ENCODE measurements at places on chromosomes 16 and 17.
A peak's percentile ranks its signal among the peaks of the same experiment; 100 is the strongest.

DNA sequence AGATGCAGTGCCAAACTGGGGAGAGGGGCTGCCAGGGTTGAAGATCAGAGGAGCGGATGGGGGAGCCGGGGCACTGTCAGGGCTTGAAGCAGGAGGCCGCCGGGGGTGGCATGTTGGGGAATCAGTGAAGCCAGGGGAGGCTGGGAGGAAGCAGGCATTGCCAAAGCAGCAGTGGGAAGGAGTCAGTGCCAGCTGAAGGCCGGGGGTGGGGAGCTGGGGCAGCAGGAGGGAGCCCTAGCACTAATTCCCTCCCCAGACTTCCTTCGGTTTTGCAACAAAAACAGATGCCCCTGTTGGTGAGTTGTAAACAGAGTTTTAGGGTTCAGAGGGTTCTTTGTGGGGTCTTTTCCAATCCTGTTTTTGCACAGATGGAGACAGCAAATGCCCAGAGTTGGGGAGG lies 10.9 kb upstream of the TAC4 start:
- DNase-seq: no peak

GRCh38 chr17:15122857-15123256 lies 142.3 kb downstream of the PMP22 start:
- no peak for DNase-seq

DNA sequence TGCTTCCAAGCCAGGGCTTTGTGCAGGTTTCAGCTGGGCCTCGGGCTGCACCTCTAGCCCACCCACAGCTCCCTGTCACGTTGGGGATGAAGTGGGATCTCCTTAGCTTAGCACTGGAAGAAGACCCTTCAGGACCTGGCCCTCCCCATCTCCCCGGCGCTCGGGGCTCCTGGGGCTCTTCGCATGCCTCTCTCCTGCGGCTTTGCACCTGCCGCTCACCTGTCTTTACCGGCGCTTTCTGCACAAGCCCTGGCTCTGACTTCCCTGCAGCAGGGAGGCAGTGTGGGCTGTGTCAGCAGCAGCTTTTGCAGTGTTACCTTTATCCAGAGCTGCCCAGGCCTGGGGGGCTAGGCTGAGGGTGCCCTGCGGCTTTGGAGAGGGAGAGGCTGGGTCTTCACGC lies 52.3 kb downstream of the NT5M start:
- DNase-seq: no peak

- DNase-seq: no peak
These were observed 31.2 kb downstream of the PIK3R5 start for GRCh38 chr17:8934346-8934745.

- no peak for DNase-seq
These were observed 6.7 kb downstream of the NUPR1 start for GRCh38 chr16:28531777-28532744.

GRCh38 chr16:4566144-4566543 lies 10.0 kb downstream of the C16orf96 start:
- DNase-seq: no peak

- DNase-seq: no peak
These were observed 170.8 kb upstream of the RBFOX1 start for GRCh38 chr16:7161891-7162290.

DNA sequence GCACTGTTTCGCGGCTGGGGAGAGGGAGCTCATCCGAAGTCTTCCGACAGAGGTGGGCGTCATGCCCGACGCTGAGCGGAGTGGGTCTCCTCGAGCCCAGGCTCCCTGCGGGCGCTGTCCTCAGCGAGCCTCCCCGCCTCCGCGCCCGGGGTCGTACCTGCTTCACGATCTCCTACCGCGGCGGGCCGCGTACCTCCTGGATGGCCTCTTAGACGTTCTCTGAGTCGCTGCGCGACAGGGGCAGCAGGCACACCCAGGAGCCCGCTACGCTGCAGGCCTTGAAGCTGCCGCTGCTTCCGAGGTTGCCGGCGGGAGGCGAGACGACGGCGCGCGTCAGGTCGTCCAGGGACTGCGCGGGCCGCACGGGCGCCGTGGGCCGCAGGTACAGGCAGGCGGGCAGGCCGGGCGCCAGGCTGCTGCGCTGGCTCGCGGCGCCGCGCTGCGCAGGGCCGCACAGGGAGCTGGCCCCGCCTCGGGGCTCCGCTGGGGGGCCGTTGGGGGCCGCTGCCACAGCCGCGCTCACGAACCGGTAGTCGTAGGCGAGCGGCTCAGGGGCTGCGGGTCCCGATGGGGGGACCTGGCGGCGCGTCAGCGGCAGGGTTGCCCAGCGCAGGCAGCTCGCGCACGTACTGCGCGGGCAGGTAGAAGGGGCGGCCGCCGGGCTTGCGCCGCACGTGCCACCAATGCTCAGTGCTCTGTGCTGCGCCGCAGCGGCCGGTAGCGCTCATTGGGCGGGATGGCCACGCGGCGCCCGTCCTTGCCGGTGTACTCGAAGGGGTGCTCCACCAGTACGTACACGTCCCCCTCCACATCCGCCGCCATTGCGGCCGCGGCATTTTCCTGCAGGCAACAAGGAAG lies 116.4 kb upstream of the SMURF2 start:
- DNase-seq: no peak

GRCh38 chr17:75411328-75412067 lies 6.0 kb upstream of the GRB2 start:
- DNase-seq: no peak

DNA sequence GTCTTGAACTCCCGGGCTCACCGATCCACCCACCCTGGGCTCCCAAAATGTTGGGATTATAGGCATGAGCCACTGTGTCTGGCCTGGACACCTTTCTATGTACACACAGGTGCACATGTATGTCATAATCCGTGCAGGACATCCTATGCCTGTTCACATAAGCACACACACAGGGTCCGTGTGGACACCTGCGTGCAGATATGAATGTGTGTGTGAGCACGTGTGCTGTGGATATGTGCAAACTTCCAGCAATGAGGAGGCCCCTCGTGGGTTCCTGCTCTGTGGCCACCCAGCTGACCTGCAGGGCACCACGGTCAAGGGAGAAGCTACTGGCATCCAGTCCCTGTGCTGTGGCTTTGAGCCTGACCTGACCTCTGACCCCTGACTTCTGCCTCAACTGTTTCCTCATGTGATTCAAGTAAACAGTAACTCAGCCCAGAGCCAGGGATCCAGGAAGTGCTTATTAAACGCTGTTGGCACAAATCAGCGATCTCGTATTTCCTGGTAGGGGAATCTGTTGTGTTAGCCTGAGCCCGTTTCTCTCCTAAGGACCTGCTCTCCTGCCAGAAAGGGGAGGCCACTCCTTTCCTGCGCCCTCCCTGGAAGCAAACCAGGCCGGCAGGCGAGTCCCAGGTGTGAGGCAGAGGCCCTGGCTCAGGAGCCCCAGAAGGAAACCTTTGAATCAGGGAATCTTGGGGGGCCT lies 6.5 kb downstream of the CPNE7 start:
- DNase-seq: no peak

DNA sequence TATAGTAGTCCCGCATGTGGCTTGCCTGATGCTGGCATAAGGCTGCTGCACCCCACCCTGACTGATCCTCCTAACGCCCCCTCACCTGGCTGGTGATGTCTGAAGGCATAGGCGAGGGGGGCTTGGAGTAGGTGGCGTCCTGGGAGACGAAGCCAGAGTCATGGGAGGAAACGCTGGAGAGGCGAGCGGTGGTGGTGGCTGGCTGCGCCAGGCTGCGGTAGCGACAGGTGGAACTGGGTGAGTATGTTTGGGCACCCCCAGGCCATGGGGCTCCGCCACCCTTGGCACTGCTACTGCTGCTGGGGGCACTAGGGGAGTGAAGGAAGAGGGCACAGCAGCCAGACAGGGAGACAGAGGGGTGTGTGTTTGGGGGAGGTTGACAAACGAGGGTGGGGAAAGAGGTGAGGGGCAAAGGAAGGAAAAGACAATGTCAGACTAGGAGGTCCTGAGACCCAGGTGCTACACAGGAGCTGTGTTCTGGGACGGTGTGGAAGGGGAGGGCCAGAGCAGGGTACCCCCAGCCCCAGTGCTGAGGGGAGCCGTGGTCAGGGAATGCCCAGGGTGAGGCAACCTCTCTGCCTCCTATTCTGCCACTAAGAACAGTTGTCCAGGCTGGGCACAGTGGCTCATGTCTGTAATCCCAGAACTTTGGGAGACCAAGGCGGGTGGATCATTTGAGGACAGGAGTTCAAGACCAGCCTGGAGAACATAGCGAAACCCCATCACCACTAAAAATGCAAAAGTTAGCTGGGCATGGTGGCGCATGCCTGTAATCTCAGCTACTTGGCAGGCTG lies 11.4 kb downstream of the MTSS2 start:
- no peak for DNase-seq

GRCh38 chr16:2799205-2799858 lies 1.1 kb downstream of the PRSS41 start:
- DNase-seq: no peak

DNA sequence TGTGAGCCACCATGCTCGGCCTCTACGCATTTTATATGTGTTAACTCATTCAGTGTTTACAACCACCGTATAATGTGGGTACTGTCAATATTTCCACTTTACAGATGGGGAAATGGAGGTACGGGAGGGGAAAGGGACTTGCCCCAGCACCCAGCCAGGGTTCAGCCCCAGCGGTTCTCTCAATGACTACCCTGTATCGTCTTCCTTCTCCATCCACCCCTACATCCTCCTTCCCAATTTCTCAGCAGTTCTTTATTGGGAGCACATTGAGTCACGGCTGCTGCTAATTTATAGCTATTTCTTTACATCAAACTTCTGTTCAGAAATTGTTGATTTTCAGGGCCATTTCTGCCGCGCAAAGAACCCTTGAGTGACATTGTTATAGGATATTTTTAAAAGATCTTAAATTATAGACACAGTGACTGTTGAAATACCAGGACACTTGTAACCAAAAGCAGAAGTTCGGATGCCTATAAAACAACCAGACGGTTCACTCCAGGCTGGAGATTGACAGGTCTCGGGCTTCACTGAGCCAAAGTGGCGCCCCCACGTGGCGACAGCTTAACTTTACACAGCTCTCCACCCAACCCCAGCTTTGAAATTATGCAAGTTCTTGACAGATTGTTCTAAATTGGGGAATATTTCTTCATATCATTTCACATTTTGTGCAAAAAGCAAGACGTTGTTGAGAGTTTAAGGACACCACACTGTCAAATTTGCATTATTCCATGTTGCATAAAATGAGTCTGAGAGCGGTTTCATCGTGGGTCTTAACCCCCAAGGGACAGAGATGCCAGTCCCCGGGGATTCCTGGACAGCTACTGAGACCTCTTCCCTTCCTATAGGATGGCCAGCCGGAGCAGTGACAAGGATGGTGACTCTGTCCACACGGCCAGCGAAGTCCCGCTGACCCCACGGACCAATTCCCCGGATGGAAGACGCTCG lies 11.8 kb downstream of the SYT17 start:
- DNase-seq: no peak

DNA sequence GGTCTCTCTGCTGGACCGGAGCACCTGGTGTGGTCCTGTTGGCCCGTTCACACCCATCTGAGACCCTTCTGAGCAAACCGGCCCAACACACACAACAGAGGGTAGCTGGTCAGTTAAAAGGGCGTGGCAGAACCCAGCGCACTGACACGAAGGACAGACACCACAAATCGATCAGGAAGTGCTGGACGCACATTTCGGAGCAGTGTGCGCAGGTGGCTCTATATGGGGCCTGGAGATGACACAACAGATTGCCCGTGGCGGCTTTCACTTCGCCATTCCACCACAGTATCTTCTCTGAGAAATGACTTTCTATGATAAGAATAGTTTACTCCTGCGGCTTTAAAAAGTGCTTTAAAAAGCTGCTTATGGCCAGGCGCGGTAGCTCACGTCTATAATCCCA lies 12.5 kb downstream of the CCDC57 start:
- DNase-seq: no peak

GRCh38 chr16:84138824-84139627 lies 6.0 kb downstream of the HSDL1 start:
- DNase-seq: no peak

DNA sequence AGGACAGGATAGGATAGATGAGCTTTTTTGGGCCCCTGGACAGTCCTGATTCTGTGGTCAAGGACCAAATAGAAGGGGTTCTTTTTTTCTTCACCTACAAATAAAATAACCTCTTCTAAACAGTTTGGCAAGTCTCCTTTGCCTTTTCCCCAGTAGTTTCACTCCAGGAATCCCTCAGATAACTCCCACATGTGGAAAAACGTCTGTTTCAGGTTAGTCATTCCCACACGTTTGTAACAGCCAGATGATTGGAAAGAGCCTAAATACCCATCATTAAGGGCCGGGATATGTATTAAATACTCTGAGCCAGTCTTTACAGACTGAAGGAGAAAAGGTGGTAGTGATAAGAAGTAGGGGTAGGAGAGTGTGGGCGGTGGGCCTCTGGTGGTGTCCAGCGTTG lies 58.3 kb downstream of the PLD6 start:
- no peak for DNase-seq

GRCh38 chr16:14529010-14529669 lies 100.9 kb downstream of the PARN start:
- DNase-seq: peak; percentile 14

DNA sequence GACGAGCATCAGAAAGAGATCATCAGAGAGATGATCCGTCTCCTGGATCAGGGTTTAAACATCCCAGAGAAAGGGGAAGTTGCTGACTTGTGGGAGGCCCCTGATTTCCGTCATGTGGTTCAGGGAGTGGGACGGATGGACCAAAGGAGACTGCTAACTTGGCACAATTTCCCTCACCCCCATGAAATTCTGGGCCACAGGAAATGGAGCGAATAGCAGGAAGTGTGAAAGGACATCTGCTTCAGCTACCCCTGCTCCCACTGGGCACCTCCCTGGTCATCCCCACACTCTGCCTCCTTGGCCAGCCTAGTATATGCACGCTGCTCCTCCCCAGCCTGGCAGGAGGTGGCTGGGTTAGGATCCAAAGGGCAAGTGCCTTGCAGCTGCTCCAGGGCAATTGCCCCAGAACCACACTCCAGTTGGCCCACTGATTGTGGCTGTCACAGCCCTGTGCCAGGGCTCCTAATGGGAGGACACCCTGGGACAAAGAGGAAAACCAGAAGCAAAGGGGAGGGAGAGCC lies 1.3 kb downstream of the ARRB2 start:
- no peak for DNase-seq

GRCh38 chr17:43554857-43555256 lies 8.7 kb upstream of the ETV4 start:
- no peak for DNase-seq

DNA sequence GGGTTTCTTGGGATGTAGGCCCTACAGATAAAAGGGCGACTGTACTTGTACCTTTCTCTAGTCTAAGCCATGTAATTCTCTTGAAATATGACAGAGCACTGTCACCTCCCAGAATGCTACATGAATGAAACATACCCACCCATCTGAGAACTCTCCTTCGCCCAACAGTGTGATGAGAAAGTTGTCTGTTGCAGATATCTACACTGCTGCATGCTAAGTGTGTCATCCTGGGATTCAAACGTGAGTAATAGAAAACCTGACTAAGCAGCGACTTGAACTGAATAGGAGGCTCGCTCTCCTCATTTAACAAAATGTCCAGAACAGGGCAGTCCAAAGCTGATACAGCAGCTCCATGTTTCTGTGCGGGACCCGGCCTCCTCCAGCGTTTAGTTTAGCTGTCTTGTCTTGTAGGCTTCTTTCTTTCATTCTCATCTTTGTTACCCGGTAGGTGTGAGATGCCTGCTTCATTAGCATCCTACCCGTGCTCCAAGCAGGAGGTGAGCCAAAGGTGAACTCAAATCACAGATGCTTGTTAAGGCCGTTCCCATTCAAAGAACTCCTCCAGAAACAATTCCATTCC lies 211.9 kb downstream of the PRKCA start:
- DNase-seq: no peak

All from central memory CD8-positive, alpha-beta T cell (primary cell).